Hematopoietic multipotent progenitor cell treated with erythropoietin and hydrocortisone succinate and interleukin-3 and kit ligand, for 17 days (in vitro differentiated cells): ENCODE measurements at places on chromosomes 2 and 18.
A peak's percentile ranks its signal among the peaks of the same experiment; 100 is the strongest.

- DNase-seq = no peak
These were observed 26.7 kb downstream of the XDH start for GRCh38 chr2:31387850-31388249.

GRCh38 chr2:66436581-66437001, 1.7 kb downstream of the MEIS1 start:
- DNase-seq = no peak

GRCh38 chr2:86293612-86294011, 43.8 kb downstream of the REEP1 start:
- no peak for DNase-seq

DNA sequence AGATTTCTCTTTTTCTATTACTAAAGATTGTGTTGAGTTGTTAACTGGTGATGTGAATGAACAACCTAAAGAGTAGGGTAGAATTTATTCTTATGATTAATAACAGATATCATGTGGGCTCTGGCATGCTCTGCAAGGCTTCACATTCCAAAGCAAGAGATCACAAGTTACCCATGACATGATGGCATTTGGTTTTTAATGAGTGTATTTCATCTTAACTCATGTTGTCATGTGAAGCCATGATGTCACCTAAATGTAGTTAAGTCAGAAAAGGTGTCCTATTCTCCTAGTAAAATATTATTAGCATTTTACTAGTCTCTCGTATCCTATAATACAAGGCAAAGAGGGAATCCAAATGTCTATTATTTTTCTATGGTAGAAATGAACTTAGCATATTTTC, 678.0 kb downstream of the ARHGAP15 start:
- DNase-seq = no peak

GRCh38 chr2:126661702-126662500, 5.9 kb downstream of the GYPC start:
- DNase-seq = peak; percentile 95

DNA sequence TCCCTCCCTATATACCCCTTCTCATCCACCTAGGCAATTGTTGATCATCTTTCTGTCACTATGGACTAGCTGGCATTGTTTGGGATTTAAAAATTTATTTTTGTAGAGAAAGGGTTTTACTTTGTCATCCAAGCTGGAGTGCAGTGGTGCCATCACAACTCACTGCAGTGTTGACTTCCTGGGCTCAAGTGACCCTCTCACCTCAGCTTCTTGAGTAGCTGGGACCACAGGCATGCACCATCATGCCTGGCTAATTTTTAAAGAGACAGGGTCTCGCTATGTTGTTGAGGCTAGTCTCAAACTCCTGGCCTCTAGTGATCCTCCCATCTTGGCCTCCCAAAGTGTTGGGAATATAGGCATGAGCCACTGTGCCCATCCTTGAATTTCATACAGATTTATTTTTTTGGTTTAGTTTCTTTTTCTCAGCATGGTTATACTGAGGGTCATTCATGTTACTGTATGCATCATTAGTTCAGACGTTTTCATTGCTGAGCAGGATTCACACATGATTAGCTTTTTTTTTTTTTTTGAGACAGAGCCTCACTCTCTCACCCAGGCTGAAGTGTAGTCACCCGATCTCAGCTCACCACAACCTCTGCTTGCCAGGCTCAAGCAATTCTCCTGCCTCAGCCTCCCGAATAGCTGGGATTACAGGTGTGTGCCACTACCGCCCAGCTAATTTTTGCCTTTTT, 8.6 kb upstream of the PCARE start:
- no peak for DNase-seq

GRCh38 chr2:191539068-191539467, 138.9 kb upstream of the NABP1 start:
- no peak for DNase-seq

- DNase-seq = no peak
These were observed 11.5 kb downstream of the AMER3 start for GRCh38 chr2:130766711-130767407.

DNA sequence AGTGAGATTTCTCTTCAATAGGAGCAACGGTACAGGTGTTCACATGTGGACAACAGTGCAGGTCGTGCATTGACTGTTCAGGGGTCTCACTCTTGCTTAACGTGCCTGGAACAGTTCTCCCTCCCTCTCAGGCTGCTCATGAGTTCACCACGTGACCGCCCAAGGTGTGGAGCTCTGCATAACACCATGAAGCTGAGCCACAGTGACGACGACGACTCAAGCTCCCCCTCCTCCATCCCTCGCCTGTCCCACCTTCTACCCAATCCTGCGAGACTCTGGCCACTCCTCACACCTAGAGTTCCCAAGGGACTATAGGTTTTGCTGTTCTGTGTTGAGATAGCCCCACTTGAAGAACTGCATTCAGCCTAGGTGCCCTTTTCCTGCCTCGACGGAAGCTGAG, 42.8 kb downstream of the STK25 start:
- DNase-seq = no peak

GRCh38 chr2:6526093-6526824, 339.4 kb downstream of the CMPK2 start:
- DNase-seq = no peak

DNA sequence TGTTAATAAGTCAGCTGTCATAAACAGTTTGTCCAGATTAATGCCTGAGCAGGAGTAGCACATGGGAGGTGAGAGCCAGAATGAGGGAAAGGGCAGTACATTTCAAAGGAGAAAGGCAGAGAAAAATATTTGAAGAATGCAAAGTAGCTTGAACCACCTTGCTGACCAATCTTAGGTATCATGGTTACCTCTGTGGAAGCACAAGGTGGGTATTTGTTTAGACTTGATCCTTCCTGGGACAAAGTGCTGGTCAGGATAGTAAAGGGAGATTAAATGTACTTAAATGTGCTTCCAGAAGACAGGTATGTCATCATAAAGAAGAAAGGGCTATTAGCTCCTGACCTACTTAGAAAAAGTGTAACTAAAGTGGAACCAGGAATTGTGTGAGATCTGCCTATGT, 105.0 kb downstream of the LRRTM1 start:
- no peak for DNase-seq

GRCh38 chr2:160377204-160377995, 116.2 kb downstream of the RBMS1 start:
- no peak for DNase-seq

DNA sequence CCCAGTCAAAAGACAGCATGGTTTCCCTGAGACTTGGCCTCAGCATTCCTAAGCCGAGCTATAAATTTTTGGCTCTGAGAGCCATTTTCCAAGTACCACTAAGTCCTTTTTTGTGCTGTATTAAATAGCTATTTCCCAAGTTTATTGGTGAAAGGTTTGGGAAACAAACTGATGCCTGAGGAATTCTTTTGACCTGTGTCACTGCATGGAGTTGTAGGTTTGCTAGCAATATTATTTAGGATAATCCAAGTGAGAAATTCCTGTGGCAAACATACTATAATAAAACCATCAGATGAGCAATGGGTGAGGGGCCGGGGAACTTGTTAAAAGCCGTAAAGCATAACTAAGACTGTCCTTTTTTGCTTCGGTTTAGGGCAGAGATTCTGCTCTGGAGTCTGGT, 28.4 kb downstream of the ARHGAP28 start:
- no peak for DNase-seq

- no peak for DNase-seq
These were observed 386.3 kb downstream of the CTNNA2 start for GRCh38 chr2:79899196-79899595.

DNA sequence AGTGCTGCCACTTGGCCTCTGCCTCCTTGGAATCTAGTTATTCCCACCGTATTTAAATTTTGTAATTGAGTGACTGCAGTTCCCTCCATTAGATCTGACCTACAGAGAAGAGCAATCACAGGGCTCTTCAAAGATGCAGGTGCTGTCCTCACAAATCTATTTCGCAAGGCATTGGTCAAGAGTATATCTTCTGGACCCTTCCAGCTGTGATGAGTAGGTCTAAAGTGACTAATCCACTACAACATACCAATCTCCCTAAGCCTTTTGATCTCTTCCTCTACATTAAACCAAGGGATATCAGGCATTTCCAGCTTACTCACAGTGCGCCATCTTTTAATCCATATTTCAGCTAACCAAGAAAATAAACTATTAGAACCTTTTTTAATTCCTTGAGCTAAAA, 65.1 kb upstream of the COL3A1 start:
- DNase-seq = no peak

- no peak for DNase-seq
These were observed 245.8 kb downstream of the SOX11 start for GRCh38 chr2:5937851-5938565.

- DNase-seq = no peak
These were observed 19.7 kb upstream of the ARHGAP25 start for GRCh38 chr2:68714866-68715265.

GRCh38 chr2:227655454-227655853, 11.2 kb upstream of the SCYGR5 start:
- no peak for DNase-seq

GRCh38 chr2:239293775-239294430, 106.9 kb downstream of the HDAC4 start:
- DNase-seq = peak; percentile 22

DNA sequence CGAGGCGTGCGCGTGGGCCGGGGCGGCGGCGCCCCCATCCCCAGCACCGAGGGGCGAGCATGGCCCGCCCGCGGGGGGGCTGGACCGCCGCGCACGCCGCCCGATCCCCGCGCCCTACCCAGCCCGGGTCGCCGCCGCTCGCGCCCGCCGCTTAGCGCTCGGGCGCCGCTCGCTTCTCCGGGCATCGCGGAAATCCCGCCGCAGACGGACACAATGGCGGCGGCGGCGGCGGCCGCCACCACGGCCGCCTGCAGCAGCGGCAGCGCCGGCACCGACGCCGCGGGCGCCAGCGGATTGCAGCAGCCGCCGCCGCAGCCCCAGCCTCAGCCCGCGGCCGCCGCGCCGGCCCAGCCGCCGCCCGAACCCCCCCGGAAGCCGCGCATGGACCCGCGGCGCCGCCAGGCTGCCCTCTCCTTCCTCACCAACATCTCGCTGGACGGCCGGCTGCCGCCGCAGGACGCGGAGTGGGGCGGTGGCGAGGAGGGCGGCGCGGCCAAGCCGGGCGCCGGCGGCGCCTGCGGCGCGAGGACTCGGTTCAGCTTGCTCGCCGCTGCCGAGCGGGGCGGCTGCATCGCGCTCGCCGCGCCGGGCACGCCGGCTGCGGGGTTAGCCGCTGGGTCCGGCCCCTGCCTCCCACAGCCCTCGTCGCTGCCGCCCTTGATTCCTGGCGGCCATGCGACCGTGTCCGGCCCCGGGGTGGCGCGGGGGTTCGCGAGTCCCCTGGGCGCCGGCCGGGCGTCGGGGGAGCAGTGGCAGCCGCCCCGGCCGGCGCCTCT, 453 bp downstream of the CABLES1 start:
- no peak for DNase-seq

DNA sequence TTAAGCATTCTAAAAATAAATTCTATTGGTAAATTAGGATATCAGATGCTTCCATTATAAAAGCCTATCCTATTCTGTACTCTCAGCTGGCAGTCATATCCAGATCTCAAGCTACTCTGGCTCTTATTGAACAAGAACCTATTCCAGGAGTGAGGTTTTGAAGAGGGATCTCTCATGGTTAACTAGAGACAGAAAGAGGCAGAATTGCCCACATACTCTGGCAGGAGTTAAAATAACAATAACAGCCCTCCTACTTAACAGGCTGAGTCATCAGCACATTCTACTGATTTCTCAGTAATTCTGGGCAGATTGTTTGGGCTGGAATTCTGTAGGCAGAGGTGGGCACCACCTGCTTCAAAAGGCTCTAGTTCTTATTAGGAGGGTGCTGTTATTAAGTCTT, 142.0 kb upstream of the UNC80 start:
- no peak for DNase-seq

- no peak for DNase-seq
These were observed 127.7 kb downstream of the DOK6 start for GRCh38 chr18:69528435-69528834.

DNA sequence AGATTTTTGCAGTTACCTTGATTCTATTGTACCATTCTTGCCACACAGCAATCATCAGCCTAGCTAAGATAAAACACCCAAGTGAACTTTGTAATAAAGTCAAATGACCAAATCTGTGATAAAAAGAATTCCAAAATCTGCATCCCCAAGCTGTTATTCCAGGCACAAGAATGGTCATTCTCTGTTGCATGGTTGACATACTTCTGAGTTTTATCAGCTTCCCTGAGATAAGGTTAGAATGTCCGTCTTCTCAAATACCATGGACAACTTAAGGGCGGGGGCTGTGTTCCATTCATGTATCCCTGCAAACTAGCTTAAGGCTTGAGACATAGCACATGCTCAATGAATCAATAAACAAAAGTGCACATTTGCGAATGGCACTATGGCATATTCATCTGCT, 8.1 kb upstream of the BMP10 start:
- no peak for DNase-seq

- DNase-seq = no peak
These were observed 69.1 kb upstream of the GRB14 start for GRCh38 chr2:164690361-164690760.

DNA sequence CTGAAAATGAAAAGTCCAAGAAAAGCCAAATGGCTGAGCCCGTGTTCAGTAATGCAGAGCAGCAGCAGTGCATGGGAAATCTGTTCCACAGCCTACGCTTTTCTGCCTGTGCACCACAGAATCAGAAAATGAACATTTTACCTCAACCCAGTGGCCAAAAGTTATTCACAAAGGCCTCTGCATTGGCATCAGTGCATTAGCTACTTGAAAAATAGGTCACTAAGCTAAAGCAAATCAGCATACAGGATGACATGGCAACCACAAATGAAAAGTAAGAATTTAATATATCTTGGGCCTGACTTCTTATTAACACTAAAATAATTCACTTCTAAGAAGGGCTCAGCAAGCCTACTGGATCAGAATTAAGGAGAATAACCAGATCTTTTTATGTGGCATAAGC, 1145.3 kb upstream of the CHAC2 start:
- no peak for DNase-seq

DNA sequence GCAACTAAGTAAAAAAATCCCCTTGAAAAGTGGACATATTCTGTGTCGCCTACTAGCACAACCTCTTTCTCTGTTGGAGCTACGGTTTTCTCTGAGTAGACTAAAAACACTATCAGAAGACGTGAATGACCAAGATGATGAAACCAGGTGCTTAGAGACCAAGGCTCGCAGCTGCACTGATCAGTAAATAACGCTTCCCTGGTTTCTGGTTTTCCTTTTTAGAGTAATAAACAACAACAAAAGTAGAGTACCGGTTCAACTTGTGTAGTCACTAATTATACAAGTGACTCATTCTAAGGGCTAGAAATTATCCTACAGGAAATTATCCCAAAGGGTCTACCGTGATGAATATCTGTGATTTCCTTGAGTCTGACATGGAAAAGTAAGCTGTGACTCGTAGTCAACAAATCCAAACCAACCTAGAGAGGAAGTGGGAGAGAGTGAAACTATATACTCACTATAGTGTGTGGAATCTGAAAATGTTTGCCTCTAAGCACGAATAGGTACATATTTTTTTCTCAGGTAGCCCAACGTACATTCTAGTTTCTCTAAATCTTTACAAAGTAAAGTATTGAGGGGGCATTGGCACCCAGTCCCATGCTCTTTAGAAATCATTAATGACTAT, 17.8 kb downstream of the RASGRP3 start:
- no peak for DNase-seq

- no peak for DNase-seq
These were observed 3.4 kb downstream of the CASP8 start for GRCh38 chr2:201263779-201264178.
